ENCODE measurements at places on chromosomes 4 and X. TPM values are rescaled to one million over a fixed set of nuclear protein-coding genes. Genes with fewer than 3 reads are reported as not detected.

KIT gene
- 28.5 TPM for total RNA-seq

- DNase-seq, result no peak
- H3K36me3 ChIP-seq, result no peaks in the 10 kb centered on the region
- peaks cover 8% of the 10 kb centered on the region for H3K4me1 ChIP-seq
Measured at GRCh38 chr4:152255437-152255836, 280.5 kb downstream of the FBXW7 start.

- H3K4me1 ChIP-seq, result no peaks in the 10 kb centered on the region
- H3K27me3 ChIP-seq, result peaks cover 3% of the 10 kb centered on the region
- peak; percentile 11 for DNase-seq
- no peak overlapping the region for H3K4me3 ChIP-seq
Measured at GRCh38 chr4:7694324-7694723, 245.3 kb downstream of the AFAP1 start.

GRCh38 chr4:9927341-9928007, 93.8 kb downstream of the SLC2A9 start:
- H3K27me3 ChIP-seq, result no peaks in the 10 kb centered on the region
- H3K4me1 ChIP-seq, result no peaks in the 10 kb centered on the region
- no peak overlapping the region for H3K4me3 ChIP-seq

GRCh38 chrX:24241822-24242648, 71.8 kb downstream of the SUPT20HL2 start:
- H3K27ac ChIP-seq, result no peak overlapping the region
- H3K27me3 ChIP-seq, result no peaks in the 10 kb centered on the region
- no peaks in the 10 kb centered on the region for H3K36me3 ChIP-seq
- H3K4me3 ChIP-seq, result no peak overlapping the region
- H3K4me1 ChIP-seq, result no peaks in the 10 kb centered on the region

DNA sequence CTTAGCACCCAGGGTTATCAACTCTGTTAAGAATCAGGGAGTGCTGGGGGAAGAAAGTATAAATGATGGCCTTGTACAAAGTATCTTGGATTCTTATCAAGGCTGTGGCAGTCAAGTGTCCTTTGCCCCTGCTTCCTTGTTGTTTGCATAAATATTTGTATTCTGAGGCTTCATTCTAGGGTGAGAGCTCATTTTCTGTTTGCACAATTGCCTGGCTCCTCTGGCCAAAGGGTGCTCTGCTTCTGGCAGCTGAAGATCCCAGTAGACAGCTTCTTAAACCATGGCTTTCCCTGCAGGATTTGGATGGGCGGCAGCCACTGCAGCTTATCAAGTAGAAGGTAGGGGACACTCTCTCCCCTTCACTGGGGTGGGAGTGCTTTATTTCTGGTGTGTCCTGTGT, at the start of gene GBA3:
GBA3 (plus strand) TSS at position 202 of the 400 bp plus-strand sequence.
- no peaks in the 10 kb centered on the region for H3K36me3 ChIP-seq
- H3K4me3 ChIP-seq, result no peak within 1 kb of the TSS
- no peaks in the 10 kb centered on the region for H3K27me3 ChIP-seq
- no peaks in the 10 kb centered on the region for H3K4me1 ChIP-seq

- DNase-seq, result no peak
- no peak overlapping the region for H3K4me3 ChIP-seq
- no peaks in the 10 kb centered on the region for H3K27me3 ChIP-seq
- no peaks in the 10 kb centered on the region for H3K4me1 ChIP-seq
- H3K27ac ChIP-seq, result no peak overlapping the region
- H3K36me3 ChIP-seq, result no peaks in the 10 kb centered on the region
Measured at GRCh38 chr4:129138810-129139496, 43.0 kb downstream of the C4orf33 start.

DNA sequence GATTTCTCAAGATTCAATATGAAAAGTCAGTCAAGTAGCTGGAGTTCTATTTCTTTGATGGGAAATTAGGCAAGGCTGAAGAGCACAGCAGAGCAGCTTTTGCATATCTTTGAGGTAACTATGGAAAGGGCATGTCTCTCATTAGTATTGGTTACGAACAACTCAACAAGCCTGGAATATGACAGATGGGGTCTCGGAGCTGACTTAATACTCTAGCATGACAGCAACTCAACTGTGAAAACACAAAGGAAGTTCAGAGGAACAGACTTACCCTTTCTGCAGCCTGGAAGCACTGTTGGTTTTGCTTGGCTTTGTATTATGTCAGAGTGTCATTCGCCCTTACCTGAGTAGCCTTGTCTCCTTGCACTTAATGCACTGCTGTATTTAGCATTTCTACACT, 79.9 kb upstream of the AADAT start:
- no peak overlapping the region for H3K4me3 ChIP-seq
- DNase-seq, result no peak
- no peak overlapping the region for H3K27ac ChIP-seq
- no peaks in the 10 kb centered on the region for H3K27me3 ChIP-seq
- no peaks in the 10 kb centered on the region for H3K36me3 ChIP-seq

DNA sequence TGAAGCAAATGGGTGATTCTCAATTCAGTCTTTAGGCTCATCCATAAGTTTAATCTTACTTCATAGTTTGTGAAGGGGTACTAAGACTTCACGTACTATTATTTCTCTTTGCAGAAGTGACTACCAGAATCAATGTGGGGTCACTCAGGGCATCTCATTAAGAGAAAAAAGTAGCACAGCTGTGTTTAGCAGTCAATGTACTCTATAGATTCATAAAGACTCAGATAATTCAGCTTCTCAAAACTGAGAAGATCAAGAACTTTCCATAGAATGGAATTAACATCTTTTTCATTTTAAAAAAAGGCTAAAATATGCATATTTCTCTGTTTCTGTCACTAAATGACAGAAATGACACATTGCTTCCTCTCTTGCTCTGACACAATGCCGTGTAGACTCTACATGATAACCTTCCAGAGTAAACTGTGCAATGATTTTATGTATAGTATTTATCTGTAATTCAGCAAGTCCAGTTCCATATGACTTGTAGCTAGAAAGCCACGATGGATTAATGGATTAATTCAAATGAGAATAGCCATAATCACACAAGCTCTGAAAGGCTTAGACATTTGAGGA, 20.3 kb upstream of the LSM6 start:
- DNase-seq, result no peak
- H3K27me3 ChIP-seq, result no peaks in the 10 kb centered on the region
- H3K4me1 ChIP-seq, result no peaks in the 10 kb centered on the region
- no peak overlapping the region for H3K4me3 ChIP-seq
- H3K27ac ChIP-seq, result no peak overlapping the region
- H3K36me3 ChIP-seq, result no peaks in the 10 kb centered on the region

GRCh38 chr4:89805297-89805696, 31.7 kb downstream of the SNCA start:
- no peak overlapping the region for H3K4me3 ChIP-seq
- no peaks in the 10 kb centered on the region for H3K4me1 ChIP-seq
- no peak for DNase-seq
- no peaks in the 10 kb centered on the region for H3K27me3 ChIP-seq
- no peak overlapping the region for H3K27ac ChIP-seq

All from lower lobe of right lung (tissue), 2 donors.